ENCODE measurements at places on chromosomes 13 and 19.

DNA sequence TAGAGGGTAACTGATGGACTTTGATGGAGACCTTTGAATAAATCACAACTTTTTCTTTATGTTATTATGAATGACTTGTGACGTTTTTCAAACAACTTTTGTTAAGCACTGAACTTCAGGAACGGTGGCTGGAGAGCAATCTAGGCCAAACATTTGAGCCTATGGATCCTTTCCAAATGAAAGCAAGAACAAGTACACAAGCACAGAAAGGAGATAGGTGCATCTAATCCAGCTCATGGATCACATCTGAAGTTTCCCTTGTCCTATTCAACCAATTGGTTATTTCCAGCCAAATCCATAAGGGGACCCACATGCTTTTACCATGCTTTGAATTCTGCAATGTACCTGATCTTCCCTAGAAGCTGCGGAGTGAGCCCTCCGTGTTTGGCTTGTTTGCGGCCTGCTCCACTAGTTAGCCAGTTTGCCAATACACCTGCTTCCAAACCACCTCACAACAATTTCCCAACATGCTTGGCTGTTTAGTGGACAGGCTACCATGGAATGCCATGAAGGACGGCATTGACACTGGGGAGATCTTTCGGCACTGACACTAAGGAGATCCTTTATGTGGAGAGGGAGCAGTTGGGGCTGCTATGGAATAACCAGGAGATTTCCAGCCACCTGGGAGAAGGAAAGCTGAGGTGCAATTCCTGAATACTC is 315.9 kb downstream of the DNAJC15 start:
- DNase-seq, result no peak

DNA sequence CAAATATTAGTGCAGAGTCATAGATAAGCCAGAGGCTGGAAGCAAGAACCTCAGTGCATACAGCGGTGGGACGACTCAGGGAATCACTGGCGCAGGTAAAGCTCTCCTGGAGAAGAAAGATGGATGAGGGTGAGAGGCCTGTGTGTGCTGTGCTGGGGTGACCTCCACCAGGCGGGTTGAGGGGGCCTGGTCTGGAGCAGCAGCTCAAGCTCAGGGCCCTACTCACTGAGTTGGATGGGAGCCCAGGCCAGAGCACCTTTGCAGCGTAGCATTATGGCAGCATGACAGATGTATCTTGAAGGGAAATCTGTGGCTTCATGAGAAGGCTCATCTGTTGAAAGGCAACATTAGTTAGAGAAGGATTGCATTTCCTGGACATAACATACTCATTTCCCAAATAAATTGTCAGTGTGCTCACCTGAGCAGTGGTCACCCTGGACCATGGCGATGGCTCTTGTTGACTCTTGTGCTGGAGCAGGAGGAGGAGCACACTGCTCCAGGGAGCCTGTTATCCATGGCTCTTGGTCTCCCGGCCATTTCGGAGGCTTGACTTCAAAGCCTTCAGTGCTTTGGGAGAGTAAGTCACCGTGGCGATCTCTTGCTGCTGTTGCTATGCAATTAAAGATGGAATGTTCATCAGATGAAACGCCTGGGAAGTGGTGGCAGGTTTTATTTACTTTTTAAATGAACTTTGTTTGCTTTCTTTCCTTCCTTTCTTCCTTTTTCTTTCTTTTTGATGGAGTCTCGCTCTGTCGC is 25.0 kb downstream of the HNRNPM start:
- no peak for DNase-seq

- no peak for DNase-seq
Observed at GRCh38 chr19:35398570-35398969, 27.7 kb downstream of the GPR42 start.

GRCh38 chr19:30587869-30588268 is 215.7 kb downstream of the ZNF536 start:
- DNase-seq, result no peak

DNA sequence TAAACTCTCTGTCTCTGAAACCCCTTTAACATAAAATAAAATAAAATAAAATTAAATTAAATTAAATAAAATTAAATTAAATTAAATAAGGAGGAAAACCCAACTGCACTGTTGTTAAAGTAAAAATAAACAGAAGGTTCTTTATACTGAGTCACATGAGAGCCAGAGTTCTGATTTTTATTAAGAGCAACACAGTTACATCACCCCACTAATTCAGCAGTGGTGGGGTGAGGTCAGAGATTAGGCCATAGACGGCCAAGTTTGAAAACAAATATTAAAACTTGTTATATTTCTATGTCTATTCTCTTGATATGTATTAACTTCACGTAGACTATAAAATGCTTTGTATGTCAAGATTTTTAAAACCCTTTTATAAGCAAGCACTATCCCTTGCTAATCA is 59.5 kb downstream of the MYCBP2 start:
- no peak for DNase-seq

DNA sequence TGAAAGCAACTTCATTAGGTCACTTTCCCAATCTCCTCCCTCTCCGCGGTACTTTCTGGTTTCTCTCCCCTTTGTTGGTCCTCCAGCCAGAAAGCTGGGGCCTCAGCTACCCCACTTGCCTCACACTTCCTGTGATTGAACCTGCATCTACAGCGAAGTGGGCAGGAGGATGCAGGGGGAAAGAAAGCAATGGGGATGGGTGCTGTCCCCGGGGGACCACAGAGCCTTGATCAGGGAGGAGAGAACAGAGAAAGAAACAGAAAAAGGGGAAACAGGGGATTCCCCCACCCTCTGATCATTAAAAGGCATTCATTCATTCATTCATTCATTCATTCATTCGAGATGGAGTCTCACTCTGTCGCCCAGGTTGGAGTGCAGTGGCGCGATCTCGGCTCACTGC is 74.2 kb downstream of the TRPM4 start:
- no peak for DNase-seq

- DNase-seq, result no peak
Observed at GRCh38 chr13:39144941-39145533, 106.8 kb downstream of the NHLRC3 start.

- no peak for DNase-seq
Observed at GRCh38 chr13:92873029-92873428, 353.6 kb upstream of the GPC6 start.

- no peak for DNase-seq
Observed at GRCh38 chr13:97548711-97549110, 114.7 kb downstream of the RAP2A start.

DNA sequence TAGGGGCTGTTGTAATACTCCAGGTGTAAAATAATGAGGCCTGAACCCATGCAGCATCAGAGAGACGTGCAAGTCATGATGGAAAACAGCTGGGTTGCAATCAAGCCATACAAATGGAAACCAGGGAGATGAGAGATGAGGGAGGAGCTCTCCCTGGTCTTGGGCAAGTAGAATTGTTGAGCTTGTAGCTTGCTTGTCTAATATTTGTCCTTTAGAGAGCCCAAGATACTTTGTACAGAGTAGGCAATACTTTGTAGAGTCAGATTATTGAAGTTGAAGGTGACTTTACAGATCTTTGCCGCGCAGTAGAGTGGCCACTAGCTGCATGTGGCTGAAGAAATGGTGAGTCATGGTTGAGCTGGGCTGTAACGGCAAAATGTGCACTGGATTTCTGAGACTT is 8.3 kb downstream of the ATP8A2 start:
- DNase-seq, result no peak

GRCh38 chr13:34361560-34361959 is 543.6 kb downstream of the RFC3 start:
- DNase-seq, result no peak

DNA sequence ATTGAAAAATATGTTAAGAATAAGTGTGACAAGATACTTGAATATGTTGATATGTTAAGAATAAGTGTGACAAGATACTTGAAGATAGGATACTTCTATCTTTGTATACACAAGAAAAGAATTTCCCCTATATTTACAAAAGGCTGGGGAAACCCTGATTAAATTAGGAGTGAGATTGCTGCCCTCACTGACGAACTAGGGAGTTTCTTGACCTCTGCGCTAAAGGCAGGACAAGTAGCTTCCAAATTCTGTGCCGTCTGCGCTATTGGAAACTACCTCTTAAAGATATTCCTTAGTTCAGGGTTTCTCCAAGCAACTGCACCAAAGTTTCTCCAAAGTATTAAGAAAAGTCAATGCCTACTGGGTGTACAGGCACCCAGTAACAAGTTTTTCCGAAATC is 730 bp downstream of the ZNF260 start:
- no peak for DNase-seq

DNA sequence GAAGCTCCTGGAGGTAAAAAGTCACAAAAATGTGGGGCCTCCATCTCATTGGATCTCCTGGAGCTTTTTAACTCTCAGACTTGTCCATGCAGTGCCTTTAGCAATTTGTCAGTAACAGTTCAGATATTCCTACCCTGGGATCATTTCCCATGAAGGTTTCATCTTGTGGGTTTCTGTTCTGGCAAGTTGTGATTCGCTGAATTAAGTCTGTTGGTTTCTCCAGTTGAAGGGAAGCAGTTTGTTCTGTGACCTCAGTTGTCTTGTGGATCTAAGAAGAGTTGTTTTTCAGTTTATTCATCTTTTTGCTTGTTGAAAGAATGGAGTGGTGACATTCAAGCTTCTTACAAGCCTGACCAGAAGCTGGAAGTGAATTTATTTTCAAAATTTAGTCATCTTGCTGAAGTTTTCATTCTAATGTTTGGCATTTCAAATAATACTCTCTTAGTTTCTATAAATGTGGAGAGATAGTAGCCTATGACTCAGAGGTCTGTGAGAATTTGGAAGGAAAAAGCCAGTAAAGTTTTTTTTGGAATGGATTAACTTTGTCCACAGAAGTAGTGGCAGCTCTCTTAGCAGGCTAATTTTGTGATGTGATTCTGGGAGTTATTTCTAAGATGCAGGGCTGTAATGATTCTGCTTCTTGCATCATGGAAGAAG is 120.1 kb upstream of the CSNK1A1L start:
- no peak for DNase-seq

DNA sequence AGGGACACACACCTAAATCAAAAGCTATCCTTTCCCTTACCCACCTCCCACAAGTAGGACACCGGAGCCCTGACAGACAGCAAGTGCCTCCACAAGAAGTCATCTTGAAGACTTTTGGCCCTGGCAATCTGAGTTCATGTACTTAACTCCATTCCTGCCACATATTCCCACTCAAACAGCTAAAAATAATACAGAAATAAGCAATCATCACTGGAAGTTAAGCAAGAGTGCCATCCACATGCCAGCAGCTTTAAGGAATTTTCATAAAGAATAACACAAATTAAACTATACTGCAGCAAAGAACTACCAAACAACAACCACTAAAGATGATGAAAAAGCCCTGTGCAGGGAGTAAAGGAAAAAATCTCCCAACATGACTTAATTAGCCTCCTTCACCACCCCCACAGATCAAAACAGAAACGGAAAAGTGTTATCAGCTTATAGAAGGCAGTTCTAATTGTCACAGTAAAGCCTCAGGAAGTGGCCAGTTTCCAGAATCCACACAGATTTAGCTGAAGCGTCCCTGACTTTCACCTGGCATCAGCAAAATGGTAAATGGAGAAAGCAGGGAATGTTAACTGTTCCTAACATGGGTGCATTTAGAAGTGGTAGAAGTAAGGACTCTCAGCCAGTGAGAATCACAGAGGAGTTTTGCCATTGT is 343.9 kb downstream of the TBC1D4 start:
- no peak for DNase-seq

All from stimulated activated CD4-positive, alpha-beta T cell treated with anti-CD3 and anti-CD28 coated beads, TNF-alpha, amount 100 ng/mL, for 1 hour (primary cell).